Fibroblast of villous mesenchyme (primary cell): ENCODE measurements at places on chromosomes 3 and 15. TPM values are rescaled to one million over a fixed set of nuclear protein-coding genes. Genes with fewer than 3 reads are reported as not detected.

DNA sequence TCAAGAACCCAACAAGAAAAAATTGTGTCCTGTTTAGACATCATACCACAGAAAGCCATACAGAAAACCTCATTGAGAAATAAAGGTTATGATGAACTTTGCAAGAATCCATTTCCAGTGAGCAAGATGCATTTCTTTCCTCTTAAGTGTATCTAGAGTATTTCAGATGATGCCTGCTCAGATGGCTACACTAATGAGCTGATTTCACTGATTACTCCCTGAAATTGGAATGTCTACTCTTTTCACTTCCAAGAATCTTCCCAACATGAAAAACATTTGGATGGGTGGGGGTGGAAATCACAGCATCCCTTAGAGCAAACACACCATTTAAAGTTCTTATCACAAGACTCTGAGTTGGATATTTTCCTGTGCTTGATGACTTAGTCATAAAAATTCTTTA is 41.4 kb upstream of the IL12A start:
- peak; percentile 57 for DNase-seq

DNA sequence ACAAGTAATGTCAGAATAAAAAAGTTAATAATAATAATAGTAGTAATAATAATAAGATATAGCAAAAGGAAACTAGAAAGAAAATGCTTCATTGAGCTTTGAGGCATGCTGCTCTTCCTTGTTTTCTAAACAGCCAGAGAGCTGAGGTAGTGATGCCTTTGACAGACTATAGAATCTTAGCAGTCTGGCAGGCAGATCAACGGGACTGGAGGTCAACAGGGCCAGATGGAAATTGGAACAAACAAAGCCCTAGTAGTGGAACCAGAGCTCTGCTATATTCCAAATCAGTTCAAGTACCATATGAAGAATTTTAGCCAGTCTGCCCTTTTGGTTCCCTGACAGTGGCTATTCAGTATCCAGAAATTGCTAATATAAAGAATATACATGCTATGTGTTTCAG is 278.6 kb downstream of the NLGN1 start:
- DNase-seq, result no peak

- peak; percentile 97 for DNase-seq
These were observed 7.3 kb upstream of the HEG1 start for GRCh38 chr3:125062904-125063618.

GRCh38 chr3:83567935-83568334 is 1390.9 kb upstream of the CADM2 start:
- no peak for DNase-seq

ZNF660 gene
- total RNA-seq, result 2.9 and 3.0 TPM in 2 replicates
